Large intestine (tissue), 12 donors: ENCODE measurements at places on chromosomes 5 and 9.

DNA sequence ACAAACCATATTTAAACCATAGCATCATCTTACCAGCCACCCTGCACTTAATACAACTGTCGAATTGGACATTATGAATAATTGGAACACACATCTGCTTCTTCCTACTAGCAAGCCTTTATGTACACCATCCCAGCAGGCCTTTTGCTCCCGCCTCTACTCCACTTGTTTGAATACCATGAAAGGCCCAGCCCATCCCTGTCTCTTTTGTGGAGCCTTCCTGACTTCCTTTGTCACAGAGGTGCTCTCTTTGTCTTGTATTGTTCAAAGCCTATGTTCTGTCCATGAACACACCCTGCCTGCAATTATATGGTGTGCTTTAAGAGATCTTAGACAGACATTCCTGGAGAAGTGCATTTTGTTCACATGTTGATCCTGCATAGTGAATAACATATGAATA lies 465.7 kb downstream of the DIRAS2 start:
- DNase-seq, result no peak
- H3K27me3 ChIP-seq, result no peaks in the 10 kb centered on the region
- H3K4me3 ChIP-seq, result no peak overlapping the region
- H3K27ac ChIP-seq, result no peak overlapping the region

DNA sequence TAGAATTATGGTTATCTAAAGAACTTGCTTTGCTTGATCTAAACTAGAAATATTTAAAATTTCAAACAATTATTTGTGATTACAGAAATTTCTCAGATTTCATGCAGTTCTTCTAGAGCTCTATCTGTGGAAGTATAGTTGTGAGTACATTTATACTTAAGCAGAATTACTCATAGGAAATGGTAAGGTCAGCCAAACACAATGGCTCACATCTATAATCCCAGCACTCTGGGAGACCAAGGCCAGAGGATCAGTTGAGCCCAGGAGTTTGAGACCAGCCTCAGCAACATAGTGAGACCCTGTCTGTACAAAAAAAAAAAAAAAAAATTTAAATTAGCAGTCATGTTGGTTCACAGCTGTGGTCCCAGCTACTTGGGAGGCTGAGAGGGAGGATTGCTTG lies 71.0 kb downstream of the INVS start:
- no peak overlapping the region for H3K4me3 ChIP-seq
- H3K27ac ChIP-seq, result no peak overlapping the region
- DNase-seq, result no peak
- no peaks in the 10 kb centered on the region for H3K27me3 ChIP-seq
- H3K36me3 ChIP-seq, result peaks cover 3% of the 10 kb centered on the region

GRCh38 chr9:98763986-98764745 lies 32.2 kb downstream of the ANKS6 start:
- no peaks in the 10 kb centered on the region for H3K27me3 ChIP-seq
- no peak for DNase-seq
- no peak overlapping the region for H3K27ac ChIP-seq
- H3K36me3 ChIP-seq, result peaks cover 41% of the 10 kb centered on the region

DNA sequence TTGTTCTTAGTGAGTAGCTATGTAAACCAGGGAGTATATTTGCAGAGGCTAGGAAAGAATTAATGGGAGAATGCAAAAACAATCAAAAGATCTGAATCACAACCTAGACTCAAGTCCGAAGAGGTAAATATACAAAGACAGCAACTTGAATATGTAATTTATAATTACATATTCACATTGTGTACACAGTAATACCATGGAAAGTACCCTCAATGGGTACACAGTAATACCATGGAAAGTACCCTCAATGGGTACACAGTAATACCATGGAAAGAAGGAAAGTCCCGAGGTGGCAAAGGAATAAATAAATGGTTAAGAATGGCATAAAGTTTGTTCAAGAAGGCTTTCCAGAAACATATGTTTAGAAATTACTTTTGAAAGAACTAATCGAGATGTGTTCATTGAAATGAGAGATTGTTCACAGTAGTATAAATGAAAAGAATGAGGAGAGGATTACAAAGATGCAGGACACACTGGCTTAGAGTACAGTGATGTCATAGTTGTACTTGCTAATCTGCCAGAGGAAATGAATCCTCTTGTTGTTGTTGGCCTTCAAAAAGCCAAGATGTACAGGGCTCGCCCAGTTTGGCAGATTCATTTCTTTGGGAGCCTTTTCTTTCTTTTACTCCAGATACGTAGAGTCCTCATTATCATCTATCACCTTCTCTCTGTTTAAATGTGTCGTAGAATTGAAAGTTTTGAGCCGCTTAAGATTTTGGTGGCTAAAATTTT lies 116.0 kb downstream of the UNC13B start:
- H3K4me3 ChIP-seq, result no peak overlapping the region
- no peaks in the 10 kb centered on the region for H3K27me3 ChIP-seq
- H3K4me1 ChIP-seq, result no peaks in the 10 kb centered on the region
- H3K27ac ChIP-seq, result no peak overlapping the region

DNA sequence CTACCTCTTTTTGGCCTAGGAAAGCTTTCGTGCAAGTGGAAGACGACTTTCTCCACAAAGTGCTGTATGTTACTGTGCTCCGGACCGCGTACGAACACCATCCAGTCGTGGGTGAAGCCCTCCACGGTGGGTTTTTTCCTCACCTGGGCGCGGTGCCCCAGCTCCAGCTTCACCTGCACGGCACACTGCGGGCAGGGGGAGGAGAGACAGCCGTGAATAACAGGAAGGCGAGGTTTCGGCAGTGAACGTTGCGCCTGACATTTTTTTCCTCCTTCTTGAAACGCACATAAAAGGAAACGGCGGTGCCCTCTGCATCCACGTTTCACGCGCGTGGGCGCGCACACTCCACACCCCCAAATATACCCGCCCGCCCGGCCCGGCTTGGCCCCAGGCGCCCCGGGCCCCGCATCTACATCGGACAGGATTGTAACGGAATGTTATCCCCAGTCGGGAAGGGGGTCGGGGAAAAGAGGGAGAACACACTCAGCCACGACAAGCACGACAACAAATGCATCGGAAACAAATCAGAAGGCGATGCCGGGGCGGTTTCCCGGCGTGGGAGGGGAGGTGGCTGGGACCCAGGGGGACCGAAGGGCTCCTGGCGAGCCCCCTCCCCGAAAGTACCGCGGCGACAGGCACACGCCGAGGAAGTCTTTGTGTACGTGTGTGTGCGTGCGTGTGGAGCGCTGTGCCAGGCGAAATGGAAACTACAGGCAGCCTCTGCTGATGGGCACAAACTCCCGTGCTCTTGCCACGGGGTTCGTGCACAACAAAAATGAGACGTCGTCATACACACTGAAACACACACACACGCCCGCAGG lies 1.4 kb downstream of the MLLT3 start:
- H3K27ac ChIP-seq, result peak overlapping the region; percentile 25
- H3K36me3 ChIP-seq, result no peaks in the 10 kb centered on the region
- H3K27me3 ChIP-seq, result no peaks in the 10 kb centered on the region
- peak; percentile 69 for DNase-seq
- H3K4me1 ChIP-seq, result peaks cover 9% of the 10 kb centered on the region

- peak; percentile 95 for DNase-seq
- H3K27me3 ChIP-seq, result peaks cover 17% of the 10 kb centered on the region
- H3K36me3 ChIP-seq, result no peaks in the 10 kb centered on the region
- peaks cover 4% of the 10 kb centered on the region for H3K4me1 ChIP-seq
Observed at GRCh38 chr5:181191526-181192336, 13.3 kb downstream of the TRIM7 start.

DNA sequence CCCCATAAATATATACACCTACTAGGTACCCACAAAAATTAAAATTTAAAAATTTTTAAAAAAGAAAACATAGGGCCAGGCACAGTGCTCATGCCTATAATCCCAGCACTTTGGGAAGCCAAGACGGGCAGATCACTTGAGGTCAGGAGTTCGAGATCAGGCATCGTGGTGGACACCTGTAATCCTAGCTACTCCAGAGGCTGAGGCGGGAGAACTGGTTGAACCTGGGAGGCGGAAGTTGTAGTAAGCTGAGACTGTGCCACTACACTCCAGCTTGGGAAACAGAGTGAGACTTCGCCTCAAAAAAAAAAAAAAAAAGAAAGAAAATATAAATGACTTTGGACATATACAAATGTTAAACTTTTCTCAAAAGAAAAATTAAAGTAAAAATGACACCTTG lies 33.3 kb upstream of the RNF38 start:
- no peak for DNase-seq
- no peaks in the 10 kb centered on the region for H3K36me3 ChIP-seq
- no peaks in the 10 kb centered on the region for H3K27me3 ChIP-seq
- H3K4me1 ChIP-seq, result no peaks in the 10 kb centered on the region
- no peak overlapping the region for H3K27ac ChIP-seq

- H3K4me1 ChIP-seq, result peaks cover 17% of the 10 kb centered on the region
- H3K27me3 ChIP-seq, result no peaks in the 10 kb centered on the region
- H3K4me3 ChIP-seq, result no peak overlapping the region
- no peak for DNase-seq
- H3K27ac ChIP-seq, result no peak overlapping the region
- no peaks in the 10 kb centered on the region for H3K36me3 ChIP-seq
Observed at GRCh38 chr9:90299968-90300367, 342.7 kb downstream of the DIRAS2 start.
